ENCODE measurements at places on chromosomes 12 and 14. TPM values are rescaled to one million over a fixed set of nuclear protein-coding genes. Genes with fewer than 3 reads are reported as not detected.

SART3 gene
- 59.2 TPM for total RNA-seq

DNA sequence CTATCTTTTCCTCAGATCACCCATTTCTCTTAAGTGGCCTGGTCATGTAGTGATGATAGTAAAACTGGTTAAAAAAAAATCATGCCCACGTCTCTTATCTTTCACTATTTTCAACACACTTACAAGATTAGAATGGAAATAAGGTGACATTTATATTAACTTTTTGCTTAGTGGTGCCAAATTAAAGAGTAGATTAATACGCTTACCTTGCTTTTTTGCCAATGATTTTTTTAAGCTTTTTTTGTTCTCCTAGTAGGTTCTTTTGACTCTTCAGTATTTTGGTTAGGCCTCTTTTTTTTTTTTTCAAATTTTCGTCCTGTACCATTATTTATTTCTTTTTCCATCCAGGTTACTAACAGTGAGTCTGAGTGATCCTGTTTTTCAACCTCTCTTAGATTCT, 147.9 kb downstream of the PTCSC3 start:
- DNase-seq: no peak

DNA sequence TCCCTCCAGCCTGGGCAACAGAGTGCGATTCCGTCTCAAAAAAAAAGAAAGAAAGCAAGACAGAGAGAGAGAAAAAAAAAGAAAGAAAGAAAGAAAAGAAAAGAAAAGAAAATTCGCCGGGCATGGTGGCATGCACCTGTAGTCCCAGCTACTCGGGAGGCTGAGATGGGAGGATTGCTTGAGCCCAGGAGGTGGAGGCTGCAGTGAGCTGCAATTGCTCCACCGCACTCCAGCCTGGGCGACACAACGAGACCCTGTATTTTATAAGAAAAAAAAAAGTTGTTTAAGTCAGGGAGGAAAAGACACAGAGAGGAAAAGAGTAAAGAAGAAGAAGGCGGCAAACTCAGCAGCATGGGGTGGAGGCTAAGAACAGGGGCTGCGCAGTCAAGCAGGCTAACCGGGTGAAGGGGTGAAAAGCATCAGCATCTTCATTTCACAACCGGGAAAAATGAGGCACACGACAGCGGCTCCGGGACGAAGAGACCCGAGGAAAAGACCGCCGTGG, 557 bp upstream of the FICD start:
- DNase-seq: no peak

GRCh38 chr14:91889477-91890211, 22.3 kb upstream of the TC2N start:
- no peak for DNase-seq

RPL6 gene
- 921 TPM for total RNA-seq

SLC17A8 gene
- not detected for total RNA-seq

GRCh38 chr12:57852620-57853500, 6.3 kb upstream of the CTDSP2 start:
- DNase-seq: peak; percentile 38

SLC38A4 gene
- 11.0 TPM for total RNA-seq

LRFN5 gene
- total RNA-seq: 0.97 TPM

DNA sequence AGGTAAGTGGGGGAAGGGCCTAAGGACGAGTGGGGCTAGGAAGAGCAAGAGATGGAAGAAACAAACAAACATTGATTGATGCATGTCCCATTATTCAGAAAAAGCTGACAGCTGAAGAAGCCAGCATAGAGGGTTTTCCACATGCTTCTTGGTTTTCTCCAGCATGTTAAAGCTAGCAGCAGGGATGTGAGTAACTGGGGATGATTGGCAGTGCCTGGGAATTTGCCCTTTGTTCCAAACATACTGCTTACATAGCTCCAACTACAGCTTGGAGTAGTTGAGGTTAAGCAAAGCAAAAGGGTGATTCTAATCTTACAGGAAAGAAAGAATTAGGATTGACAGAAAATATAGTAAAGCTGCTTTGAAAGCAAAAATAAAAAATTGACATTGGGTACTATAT, 68.0 kb upstream of the IFNG-AS1 start:
- DNase-seq: no peak

GRCh38 chr12:49897276-49897675, 6.4 kb downstream of the FAIM2 start:
- DNase-seq: no peak

GRCh38 chr12:42568952-42569915, 20.3 kb downstream of the PRICKLE1 start:
- peak; percentile 71 for DNase-seq

DPF3 gene
- 10.4 TPM for total RNA-seq
